ENCODE measurements at places on chromosomes 3 and 15.

GRCh38 chr3:156605686-156606605 lies 51.0 kb upstream of the SSR3 start:
- peak; percentile 78 for DNase-seq

DNA sequence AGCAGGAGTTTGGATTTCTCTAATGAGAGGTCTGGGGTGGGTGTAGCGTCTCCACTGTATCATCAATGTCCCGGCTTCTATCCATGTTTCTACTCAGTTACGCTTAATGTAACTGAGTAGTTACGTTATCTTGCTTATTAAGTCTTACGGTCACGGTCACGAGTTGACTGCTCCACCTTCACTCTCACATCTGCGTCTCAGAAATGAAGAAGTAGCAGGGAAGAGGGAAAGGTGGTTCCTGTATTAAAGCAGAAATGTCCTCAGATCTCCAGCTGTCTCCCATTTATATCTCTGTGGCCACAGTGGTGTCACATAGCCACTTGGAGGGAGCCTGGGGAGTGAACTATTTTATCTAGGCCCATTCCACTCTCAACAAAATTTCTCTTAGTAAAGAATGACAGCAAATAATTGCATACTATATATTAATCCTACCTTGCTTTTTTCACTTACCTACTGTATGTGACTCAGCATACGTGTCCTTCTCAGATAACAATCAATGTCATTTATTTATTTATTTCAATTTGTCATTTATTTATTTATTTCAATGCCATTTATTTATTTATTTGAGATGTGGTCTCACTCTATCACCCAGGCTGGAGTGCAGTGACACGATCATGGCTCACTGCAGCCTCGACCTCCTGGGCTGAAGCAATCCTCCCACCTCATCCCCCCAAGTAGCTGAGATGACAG lies 39.7 kb upstream of the RNU6-1 start:
- no peak for DNase-seq

GRCh38 chr3:100163787-100164186 lies 49.5 kb upstream of the FILIP1L start:
- no peak for DNase-seq

- no peak for DNase-seq
These were observed 43.4 kb upstream of the SLC6A1 start for GRCh38 chr3:10949197-10949596.

- DNase-seq, result no peak
These were observed 6.3 kb upstream of the RAMAC start for GRCh38 chr15:82979726-82980125.

GRCh38 chr3:99678896-99679295 lies 40.5 kb downstream of the COL8A1 start:
- no peak for DNase-seq

GRCh38 chr3:23938688-23939087 lies 6.4 kb upstream of the NR1D2 start:
- DNase-seq, result no peak

DNA sequence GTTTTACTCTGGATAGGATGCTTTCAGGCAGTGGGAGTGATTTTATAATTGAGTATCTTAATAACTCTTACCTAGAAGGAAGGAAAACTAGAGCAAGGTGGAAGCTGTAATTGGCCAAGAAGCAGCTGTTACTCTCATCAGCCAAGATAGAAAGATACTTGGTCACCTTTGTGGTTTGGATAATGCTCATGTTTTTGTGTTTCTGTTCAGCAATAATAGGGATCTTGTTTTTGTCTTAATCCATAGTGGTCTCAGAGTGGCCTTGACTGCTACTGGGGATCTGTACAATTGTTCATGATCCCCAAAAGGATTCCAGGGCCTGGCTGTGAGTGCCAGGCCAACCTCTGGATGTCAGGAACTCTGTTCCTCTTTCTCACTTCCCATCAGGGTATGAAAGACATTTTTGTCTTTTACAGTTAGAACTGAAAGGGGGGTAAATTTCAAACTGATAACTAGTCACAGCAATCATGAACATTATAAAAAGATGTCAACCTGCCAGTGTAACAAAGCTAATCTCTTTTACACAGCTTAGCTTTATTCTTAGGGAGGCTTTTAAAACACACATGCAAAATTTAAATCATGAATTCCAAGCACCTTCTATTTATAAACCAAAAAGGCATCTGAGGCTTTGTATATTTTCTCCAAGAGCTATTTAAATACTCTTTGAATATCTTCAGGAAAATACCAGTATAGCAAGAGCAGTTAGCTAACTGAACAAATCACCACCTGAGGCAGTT lies 6.0 kb downstream of the UBL7 start:
- DNase-seq, result no peak

DNA sequence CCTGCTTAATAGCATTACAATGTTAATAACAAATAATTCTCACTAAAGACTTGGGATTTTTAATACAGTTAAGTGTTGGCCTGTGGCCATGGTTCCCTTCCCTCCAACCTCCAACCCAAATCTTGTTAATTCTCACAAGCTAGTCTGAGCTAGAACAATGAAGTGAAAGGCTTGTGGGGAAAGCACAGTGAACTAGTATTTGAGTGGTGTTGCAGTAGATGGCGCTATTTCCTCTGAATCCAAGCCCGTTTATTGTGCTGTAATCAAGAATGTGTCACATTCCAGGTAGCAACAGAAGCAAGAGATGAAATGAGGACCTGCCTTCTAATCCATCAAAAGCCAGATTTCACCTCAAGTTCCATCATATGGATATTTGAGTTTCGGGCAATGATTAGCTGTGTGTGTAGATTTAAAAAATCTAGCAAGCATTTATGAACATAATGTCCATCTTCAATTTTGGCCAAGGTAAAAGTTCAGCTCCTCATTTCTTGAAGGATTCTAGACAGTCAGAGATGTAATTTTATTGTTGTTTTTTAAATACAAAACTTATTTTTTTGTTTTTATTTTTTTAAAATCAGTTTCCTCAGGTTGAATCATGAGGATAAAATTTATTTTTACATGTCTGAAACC lies 160.7 kb downstream of the SQOR start:
- peak; percentile 59 for DNase-seq

- no peak for DNase-seq
These were observed 420.7 kb downstream of the SI start for GRCh38 chr3:164657631-164658030.

DNA sequence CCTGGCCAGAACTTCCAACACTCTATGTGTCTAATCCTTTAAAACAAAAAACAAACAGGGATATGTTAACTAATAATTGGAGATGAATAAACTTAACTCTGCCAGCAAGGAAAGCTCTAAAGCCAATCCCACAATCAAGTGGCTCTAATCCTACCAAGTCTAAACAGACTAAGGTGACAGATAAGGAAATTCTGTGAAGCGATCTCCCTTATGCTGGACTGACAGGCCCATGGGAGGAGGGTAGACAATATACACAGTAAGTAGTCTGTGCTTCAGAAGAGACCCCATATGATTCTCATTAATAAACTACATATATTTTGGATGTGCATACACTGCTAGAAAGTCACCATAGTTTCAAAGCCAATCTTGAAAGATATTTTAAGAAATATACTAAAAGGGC lies 10.1 kb downstream of the VPS13C start:
- DNase-seq, result no peak

DNA sequence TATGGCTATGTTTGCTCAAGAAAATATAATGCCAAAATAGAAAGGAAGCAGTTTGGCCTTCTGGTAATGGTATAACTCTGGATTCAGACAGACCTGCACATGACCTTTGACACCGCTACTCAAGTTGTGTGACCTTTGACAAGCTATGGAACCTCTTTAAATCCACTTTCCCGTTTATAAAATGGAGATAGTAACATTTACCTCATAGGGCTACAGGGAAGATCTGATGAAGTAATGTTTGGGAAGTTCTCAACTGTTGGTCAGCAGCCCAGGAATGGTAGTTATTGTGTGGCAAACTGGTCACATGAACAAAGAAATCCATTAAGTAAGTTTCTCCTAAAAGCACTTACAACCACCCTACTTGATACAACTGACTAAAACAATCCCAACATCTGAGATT lies 95.1 kb upstream of the PHLDB2 start:
- DNase-seq, result no peak

DNA sequence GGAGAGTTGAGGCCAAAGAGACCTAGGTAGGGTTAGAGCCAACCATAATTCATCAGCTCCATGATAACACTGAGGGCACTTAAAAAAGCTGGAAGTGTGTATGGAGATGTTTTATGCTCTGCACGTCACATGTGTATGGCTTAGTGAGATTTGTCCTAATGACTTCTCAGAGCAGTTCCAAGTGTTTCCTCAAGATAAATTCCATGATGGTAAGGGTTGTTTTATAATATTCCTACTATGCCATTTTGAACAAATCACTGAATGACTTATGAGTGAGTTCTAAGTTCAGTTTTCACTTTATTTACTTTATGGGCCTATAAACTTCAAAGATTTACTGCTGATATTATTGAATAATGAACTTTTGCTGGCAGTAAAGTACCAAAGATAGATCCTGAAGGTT lies 28.1 kb downstream of the TEX9 start:
- DNase-seq, result no peak

- no peak for DNase-seq
These were observed 631.3 kb downstream of the FOXP1 start for GRCh38 chr3:70952033-70952747.

- DNase-seq, result no peak
These were observed 13.0 kb downstream of the VIPR1 start for GRCh38 chr3:42515391-42515916.

- DNase-seq, result no peak
These were observed 14.0 kb downstream of the AAGAB start for GRCh38 chr15:67240235-67241131.

DNA sequence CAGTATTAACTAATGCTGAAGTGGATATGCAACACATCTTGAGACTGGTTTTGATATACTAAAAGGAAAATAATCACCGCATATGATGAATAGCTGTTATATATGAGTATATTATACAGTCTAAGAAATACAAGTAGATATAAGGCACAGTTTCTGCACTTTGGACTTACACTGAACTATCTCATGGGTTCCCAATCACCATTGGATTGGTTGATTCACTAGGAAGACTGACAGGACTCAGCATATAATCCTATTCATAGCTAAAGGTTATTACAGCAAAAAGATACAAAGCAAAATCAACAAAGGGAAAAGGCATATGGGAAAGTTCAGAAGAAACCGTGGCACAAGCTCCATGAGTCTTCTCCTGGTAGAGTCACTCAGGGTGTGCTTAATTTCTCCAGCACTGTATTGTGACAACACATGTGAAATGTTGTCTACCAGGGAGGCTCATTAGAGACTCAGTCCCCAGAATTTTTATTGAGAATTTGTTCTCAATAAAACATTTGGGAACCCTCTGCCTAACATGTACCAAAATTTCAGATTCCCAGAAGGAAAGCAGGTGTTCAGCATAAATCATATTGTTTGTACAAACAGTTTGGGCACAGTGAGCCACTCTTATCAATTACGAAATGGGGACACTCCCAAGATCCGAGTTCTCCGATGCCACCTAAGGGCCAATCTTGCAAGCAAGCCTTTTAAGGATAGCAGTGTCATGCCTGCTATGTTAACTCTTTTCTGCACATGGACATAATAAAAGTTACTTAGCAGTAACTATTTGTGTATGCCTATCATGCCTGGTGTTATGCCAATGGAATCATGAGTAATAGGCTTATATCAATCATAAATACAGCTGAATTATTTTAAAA lies 26.8 kb downstream of the CMC1 start:
- no peak for DNase-seq

DNA sequence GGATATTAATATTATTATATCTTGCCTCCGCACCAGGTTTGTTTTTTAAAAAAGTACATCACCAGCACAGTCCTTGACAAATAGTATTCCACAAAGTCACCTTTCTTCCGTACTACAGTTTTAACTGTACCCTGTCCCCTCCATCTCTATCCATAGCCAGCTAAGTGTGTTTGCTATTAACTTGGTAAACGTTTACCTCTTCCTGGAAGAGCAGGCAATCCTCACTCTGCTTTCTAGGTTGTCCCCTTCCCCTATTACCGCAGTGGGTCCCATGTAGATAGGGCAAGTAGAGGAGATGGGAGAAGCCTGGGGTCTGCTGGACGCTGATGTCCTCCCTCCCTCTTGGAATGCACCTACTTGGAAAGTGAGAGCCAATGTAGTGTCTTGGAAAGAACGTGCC lies 83.9 kb upstream of the ETV5 start:
- no peak for DNase-seq

DNA sequence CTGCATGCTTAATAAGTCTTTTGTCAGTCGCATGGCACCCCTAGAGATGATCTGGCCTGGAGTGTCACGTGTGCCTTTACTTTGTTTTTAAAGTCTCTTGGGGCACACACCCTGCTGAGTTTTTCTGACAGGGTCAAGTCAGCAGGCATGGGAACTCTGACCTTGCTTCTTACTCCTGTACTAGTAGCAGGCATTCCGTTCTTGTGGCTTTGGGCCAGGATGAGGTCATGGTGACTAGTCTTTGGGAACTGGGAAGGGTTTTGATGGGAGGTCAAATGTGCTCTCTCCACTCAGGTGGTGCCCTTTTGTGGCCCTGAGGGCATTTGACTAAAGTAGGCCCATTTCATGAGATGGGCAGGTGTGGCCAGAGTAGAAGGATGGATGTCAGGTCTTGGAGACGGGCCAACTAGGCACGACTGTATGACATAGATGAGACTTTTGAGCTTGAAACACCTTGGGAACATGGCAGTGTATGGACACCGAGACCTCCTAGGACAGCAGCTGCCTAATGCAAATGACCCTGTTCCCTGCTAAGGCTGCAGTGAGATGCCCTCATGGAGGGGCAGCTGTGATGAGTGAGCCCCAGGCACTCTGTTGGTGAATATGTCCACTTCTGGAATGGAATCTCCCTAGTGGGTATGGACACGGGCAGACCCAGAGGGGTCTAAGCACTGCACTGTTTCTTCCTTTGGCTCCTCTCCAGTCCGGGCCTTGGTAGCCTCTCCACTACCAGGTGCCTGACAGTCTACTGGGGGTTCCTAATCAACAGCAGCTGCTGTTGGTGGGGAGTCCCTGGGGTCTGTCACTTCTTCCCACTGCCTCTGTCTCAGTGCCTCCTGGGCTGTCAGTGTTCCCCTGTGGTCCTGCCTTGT lies 16.4 kb downstream of the SRPRB start:
- DNase-seq, result peak; percentile 50

DNA sequence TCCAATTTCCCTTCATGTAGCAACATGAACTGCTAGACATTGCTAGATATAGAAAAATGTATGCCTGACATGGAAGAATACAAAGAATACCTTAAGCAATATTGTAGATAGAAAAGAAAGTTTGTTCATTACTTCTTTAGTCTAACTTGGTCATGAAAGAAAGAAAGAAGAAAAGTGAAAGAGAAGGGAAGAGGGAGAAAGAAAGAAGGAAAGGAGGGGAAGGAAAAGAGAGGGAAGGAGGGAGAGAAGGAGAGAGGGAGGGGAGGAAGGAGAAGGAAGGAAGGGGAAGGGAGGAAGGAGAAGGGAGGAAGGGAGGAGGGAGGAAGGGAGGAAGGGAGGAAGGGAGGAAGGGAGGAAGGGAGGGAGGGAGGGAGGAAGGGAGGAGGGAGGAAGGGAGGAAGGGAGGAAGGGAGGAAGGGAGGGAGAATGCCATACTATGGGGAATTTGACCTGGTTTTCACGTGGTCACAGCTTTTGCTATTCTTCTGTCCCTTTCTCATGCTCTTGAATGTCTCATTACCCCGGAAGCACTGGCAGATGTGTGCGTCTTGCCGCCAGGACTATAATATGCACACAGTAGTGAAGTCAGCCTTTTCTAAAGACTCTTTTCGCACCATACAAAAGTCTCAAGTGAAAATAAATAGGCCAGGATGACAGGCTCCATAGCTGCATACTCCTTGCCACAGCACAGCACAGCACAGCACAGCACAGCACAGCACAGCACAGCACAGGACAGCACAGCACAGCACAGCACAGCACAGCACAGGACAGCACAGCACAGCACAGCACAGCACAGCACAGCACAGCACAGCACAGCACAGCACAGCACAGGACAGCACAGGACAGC lies 78.2 kb downstream of the CHAC1 start:
- DNase-seq, result no peak

- DNase-seq, result peak; percentile 77
These were observed 12.8 kb downstream of the PPCDC start for GRCh38 chr15:75036212-75036616.

Measured in iPS DF 19.7 (cell line).